Dermis microvascular lymphatic vessel endothelial cell (primary cell): ENCODE measurements at places on chromosomes 6 and 20.

- no peak for DNase-seq
Observed at GRCh38 chr20:44187772-44188709, 1.1 kb upstream of the JPH2 start.

DNA sequence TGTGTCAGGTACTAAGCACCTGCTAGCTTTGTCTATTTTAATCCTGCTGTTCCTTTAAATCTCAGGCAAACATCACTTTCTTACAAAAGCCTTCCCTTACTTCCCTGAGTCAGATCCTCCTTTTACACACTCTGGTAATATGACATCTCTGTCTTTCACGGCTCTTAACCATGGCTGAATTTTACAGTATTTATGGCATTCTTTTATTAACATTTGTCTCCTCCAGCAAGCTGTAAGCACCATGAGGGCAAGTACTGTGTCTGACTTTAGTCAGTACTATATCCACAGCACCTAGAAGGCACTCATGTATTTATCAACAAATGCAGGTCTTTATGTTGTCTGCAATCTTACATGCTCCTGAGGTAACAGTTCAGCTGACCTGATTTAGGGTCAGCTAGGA is 33.7 kb upstream of the HBS1L start:
- DNase-seq, result no peak

DNA sequence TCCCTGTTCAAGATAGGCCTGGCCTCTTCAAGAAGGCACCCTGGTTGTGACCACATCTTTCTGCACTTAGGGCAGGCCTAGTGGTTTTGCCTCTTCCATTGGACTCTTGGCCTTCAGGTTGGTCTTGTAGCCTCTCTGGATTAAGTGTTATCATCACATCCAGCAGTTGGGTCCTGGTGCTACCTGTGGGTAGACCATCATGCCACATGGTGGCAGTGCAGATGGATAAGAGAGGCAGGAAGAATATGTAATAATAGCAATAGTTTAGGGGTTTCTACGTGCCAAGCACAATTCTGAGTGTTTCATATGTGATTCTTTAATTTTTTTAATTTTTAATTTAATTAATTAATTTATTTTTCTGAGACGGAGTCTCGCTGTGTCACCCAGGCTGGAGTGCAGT is 28.5 kb upstream of the SNRPB2 start:
- DNase-seq, result no peak

DNA sequence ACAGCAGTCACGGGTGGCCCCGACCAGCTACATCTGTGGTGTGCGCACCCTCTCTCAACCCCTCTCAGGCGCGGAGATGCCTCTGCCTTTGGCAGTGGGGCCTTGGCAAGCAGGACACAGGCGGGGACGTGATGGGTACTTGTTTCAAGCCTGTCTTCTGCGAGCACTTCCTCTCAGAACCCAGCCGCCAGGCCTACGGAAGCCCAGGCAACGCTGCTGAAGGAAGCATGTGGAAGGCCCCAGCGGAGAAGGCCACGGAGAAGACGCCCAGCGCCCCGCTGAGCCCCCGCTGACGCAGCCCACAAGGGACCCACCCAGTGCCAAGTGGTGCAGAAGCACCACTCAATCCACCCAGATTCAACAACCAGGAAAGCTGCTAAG is 13.0 kb downstream of the SERPINB6 start:
- no peak for DNase-seq

DNA sequence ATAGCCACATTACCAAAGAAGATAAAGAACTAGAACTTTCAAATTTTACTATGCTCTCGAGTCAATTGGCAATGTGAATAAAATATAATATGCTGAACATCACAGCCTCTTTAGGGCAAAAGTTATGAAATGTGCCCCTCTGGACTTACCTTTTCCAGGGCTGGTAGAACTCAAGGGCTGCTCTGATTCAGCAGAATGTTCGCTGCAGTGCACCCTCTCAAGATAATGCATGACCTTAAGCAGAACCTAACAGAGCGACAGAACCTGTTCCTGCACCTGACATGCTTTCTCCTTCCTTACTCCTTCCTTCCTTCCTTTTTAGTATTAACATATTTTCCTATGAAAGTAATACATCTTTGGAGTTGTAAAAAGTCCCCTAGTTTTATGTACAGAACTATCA is 65.4 kb upstream of the STXBP5 start:
- DNase-seq, result no peak

DNA sequence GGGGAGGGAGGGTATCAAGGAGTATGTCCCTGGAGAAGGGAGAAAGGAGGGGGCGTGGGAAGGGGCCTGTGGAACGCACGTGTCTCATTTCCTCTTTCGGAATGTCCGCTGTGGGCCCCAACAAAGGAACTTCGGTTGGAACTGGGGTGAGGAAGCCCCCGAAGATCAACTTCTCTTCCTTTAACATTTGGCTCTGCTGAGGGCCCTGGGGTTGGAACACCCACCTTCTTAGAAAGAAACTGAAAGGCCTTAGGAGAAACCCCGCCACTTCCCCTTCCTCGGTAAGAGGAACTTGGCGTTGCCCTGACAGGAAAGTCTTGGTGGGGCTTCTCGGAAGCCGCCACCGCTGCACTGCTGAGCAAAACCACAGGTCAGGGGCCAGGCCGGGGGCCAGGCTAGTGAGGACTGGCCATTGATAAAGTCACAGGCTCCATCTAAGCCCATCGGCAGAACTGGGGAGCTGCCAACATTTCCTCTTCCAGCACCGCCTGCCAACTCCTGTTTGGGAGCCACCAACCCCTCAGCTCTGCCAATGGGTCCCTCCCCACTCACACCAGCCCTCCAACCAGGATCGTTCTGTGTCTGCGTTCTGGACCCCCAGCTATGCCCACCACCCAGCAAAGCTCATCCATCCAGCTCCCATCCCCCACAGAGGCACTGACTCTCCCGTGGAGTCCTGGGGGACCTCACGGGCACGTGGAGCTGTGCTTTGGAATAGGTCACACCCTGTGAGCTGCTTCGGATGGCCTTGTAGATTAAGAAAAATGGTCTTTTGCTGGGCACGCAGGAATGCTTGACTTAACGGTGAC is 44.8 kb downstream of the FGD2 start:
- DNase-seq, result no peak

- DNase-seq, result no peak
Observed at GRCh38 chr20:9919271-9920014, 80.6 kb upstream of the PAK5 start.

DNA sequence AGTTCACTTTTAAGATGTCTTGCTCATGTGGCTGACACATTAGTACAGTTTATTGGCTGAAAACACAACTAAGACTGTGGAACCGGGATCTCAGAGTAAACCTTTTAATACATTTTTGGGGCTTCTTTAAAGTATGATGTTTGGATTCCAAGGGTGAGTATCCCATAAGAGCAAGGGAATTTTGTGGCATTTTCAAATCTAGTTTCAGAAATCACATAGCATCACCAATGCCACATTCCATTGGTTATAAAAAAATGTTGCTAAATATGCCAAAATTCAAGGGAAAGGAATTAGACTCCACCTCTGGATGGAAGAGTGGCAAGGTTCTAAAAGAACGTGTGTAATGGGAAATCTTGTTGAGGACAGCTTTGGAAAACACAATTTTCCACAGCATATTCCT is 338.6 kb downstream of the COL12A1 start:
- DNase-seq, result no peak

DNA sequence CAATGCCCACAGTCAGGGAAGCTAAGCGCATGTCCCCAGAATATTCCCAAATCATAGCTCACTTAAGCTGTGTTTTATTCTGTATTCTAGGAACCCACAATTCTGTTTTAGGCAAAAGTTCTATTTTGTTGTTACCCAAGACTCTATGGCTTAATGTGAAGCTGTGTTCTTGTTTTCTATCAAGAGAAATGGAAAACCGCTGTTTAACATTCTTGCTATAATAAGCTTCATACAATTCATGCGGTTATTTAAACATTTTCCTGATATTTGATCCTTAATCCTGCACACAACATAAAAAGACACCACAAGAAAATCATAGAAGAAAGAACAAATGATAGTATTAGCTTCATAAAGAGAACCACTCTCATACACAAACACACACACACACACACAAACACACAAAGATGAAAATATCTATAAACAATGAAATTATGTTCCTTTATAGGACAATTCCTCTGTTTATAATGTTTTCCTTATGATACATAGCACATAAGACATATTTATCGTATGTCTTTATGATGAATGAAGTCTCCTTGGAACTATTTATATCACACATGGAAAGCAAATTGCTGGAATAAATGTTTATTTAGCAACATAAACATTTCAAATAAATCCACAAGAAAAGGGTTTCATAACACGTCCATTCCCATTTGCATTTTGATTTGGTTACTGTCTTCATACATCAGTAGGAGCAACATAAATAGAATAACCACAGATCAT is 16.4 kb upstream of the COL21A1 start:
- DNase-seq, result no peak

DNA sequence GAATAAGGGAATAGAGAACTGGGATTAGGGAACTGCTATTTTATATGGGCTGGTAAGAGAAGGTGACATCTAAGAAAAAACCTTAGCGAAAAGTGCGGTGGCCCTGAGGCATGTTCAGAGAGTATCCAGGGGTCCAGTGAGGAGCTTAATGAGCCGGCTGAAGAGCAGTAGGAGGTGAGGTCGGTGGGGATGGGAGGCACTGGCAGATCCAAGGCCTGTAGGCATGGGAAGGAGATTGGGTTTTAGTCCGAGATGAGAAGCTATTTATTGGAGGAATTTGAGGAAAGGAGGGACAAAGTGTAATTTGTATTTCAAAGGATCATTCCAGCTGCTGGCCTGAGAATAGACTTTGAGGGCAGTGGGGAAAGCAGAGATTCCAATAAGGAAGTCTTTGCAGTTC is 123.8 kb downstream of the QKI start:
- no peak for DNase-seq

DNA sequence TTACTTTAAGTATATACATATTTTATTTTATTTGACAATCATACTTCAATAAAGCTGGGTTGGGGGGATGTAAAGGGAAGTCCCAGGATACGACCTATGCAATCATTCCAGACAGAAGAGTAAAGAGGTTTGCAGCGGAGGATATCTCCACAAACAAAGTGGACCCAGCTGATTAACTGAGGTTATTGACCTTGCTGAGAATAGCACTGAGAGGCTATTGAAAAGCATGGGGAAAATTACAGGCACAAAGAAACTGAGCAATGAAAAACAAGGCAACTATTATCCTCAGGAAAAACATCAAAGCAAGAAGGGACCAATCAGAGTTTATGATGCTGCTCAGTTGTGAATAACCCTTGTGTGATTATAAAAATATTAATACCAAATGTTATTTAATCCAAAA is 32.6 kb downstream of the SERPINB1 start:
- peak; percentile 37 for DNase-seq

DNA sequence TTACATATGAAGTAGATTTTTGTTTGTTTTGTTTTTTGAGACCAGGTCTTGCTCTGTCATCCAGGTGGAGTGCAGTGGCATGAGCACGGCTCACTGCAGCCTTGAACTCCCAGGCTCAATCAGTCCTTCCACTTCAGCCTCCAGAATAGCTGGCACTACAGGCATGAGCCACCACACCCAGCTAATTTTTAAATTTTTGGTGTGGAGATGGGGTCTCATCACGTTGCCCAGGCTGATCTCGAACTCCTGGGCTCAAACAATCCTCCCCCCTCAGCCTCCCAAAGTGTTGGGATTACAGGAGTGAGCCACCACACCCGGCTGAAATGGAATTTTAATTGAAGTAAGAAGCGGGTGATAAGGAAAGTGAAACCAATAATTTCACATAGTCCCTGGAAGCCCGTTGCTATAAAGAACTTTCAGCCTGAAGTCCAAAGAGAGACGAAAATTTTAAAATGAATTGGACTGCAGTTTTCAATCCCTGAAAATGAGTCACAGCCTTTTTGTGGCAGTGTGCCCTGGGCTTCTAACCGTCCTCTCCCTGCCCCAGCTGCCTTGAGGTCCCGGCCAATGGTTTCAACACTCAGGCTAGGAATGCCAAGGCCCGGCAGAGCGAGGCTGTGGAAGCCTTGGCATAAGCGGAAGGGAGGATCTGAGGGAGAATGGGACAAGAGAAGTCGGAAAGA is 757 bp downstream of the RAET1E start:
- peak; percentile 44 for DNase-seq

DNA sequence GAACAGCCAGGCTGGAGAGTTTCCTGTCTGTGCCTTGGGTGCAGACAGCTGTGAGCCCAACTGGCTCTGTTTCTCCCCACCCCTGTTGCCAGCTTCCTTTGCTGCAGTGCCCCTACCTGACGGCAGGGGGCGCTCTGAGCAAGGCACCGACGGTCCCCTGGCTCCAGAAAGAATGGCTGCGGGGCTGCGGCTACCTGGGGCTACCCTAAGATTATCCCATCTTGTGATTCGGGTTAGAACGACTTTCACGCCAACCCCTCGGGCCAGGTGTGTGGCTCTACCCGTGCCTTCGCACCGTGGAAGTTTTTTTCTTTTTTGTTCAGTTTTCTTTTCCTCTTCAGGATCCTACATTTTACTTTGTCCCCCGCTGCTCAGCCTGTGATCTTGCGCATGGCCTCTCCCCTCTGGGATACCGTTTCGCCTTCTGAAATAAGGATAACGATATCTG is 33.4 kb upstream of the AAR2 start:
- peak; percentile 36 for DNase-seq

DNA sequence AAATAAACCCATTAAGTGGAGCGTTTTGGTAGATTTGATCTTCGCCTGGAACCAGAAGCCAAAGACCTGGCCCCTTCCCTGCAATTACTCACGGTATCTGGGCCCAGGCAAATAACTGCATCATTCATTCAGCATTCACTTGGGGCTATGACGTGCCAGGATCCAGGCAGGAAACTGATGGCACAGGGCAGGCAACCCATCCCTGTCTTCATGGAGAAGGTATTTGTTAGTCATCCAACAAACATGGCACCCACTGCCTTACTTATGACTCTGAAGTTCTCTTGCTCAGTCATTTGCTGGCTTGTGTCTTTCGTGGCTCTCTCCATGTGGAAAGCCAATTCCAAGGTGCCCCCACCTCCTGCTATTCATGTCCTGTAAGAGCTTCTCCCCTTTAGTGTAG is 232.4 kb downstream of the BMP7 start:
- no peak for DNase-seq

DNA sequence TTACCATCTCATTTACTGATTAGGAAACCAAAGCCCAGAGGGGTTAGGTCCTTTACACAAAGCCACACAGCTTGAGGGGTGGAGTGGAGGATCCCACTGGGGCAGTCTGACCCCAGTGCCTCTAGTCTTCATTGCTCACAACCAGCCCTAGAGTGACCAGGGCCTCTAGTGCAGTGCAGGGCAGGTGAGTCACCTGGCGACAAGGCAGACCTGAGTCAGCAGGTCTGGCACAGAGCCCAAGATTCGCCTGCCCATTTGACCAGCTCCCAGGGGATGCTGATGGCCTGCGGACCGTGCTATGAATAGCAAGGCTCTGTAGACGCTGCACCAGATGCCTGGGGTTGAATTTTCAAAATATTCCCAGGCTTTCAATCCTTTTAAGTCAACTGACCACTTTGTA is 29.9 kb downstream of the CDH26 start:
- DNase-seq, result no peak

GRCh38 chr6:19070520-19070919 is 683.4 kb downstream of the RNF144B start:
- DNase-seq, result no peak

GRCh38 chr6:6270948-6271535 is 49.4 kb downstream of the F13A1 start:
- DNase-seq, result no peak
